Neural crest cell (in vitro differentiated cells): ENCODE measurements at places on chromosomes 11 and 22.

DNA sequence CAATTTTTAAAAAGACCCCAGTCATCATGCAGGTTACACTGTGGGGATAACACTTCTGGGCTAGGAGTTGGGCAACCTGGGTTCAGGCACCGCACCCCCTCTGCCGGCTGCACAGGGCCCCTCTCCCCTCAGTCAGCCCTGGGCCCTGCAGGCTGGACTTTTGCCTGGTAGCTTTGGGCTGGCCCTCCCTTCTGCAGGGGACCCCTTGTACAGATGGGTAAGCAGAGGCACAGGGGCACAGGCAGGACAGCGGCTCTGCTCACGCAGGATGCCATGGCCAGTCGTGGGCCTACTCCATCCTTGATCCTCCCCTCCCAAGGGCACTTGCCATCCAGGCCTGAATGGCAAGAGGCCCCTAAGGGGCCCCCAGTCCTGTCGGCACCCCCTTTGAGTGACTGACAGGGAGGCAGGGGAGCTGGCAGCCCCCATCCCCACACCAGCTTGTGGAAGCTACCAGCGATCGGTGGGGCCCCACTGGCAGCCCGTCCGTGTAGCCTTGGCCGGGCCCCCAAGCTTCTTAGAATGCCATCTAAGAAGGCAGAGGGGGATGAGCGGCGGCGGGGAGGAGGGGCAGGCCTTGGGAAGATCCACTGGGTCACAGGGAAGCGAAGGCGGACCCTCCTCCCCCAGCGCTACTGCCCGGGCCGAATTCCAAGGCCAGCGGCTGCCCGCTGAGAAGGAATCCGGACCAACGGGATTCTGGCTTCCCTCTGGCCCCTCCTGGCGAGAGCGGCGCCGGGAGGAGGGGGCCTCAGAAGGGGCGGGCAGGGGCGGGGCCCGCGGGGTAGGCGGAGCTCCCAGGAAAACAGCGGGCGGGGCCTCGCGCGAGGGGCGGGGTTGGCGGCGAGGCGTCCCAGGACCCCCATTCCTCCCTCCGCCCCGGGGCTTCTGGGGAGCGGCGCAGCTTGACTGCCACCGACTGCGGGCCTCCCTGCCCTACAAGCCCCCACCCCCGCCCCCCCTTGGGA, 6.8 kb upstream of the CHKA start:
- peak; percentile 66 for DNase-seq

DNA sequence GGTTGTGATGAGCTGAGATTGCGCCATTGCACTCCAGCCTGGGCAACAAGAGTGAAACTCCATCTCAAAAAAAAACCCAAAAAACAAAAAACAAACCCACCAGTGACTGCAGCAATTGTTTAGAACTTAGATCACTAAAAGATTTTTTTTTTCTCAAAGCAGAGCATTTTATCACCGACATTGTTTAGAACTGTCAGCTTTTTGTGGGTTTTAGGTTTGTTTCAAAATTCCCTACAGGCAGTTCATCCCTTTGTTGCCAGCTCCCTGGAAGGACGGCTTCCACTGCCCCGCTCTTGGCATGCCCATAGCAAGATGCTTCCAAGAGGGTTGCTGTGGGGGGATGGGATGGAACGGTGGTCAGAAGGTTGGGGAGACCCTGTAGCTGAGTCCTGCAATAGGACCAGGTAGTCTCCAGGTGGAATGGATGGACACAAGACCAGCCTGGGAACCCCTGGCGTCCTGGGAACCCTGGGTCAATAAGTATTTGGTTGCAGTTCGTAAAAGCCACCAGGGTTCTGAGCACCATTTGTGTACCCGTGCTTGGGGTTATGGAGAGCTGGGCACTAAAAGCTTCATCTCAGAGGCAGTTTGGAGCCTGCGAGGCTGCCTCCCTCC, 46.7 kb downstream of the TSPAN18 start:
- no peak for DNase-seq

DNA sequence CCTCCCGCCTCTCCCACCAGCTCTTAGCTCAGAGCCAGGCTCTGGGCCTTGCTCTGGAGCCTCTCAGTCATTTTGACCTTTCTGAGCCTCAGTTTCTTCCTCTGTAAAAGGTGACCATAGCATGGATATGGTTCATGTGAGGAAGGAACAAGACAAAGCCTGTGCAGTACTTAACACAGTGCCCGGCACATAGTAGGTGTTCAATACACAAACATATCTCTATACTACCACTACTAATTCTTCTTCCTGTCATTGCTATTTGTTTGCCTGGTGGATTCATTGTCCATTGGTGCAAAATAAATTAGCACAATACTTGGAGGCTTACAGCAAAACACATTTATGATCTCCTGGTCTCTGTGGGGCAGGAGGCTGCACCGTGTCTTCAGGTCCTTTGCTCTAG, 21.6 kb upstream of the MPPED1 start:
- DNase-seq = no peak

GRCh38 chr11:96126917-96127595, 203.1 kb upstream of the MTMR2 start:
- DNase-seq = no peak

GRCh38 chr11:56625946-56626345, 11.3 kb upstream of the OR5M1 start:
- no peak for DNase-seq

- no peak for DNase-seq
These were observed 327.6 kb upstream of the CCDC90B start for GRCh38 chr11:83613767-83614121.

- DNase-seq = no peak
These were observed 11.9 kb downstream of the HIRA start for GRCh38 chr22:19419464-19420178.

GRCh38 chr11:84552791-84553190, 1074.4 kb downstream of the DLG2 start:
- DNase-seq = no peak

DNA sequence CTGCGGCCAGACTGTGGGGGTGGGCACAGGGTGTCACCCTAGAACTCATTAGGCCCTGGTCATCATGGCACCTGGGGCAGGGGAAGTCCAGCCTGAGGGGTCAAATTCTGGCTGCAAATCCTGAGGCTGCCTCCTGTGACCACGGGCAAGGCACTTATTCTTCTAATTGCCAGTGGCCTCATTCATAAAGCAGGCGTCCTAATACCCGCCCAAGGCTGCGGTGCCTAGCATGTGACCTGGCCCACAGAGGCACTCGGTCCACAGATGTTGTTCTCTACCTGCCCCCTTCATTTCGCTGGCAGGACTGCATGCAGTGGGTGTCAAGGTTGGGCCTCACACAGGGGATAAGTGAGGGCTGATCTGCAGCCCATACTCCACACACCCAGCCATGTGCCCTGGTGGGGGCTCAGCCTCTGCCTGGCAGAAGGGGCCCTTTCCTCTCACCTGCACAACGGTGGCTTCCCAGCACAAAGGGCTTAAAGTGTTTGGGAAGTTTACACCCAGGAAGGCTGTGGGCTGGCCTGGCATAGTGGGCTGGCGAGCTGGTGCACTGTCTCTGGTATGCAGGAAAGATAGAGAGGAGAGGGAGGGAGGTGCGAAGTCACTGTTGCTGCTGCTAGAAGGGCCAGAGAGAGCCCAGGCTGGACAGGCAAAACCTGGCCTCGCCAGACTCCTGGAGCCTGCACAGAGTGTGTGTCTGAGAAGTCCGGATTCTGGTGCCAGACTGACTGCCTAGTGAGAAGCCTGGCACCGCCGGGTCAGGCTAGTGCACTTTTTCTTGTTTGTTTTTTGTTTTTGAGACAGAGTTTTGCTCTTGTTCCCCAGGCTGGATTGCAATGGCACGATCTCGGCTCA, 3.2 kb downstream of the MPST start:
- no peak for DNase-seq

GRCh38 chr11:492427-493226, 14.4 kb downstream of the RNH1 start:
- DNase-seq = no peak

DNA sequence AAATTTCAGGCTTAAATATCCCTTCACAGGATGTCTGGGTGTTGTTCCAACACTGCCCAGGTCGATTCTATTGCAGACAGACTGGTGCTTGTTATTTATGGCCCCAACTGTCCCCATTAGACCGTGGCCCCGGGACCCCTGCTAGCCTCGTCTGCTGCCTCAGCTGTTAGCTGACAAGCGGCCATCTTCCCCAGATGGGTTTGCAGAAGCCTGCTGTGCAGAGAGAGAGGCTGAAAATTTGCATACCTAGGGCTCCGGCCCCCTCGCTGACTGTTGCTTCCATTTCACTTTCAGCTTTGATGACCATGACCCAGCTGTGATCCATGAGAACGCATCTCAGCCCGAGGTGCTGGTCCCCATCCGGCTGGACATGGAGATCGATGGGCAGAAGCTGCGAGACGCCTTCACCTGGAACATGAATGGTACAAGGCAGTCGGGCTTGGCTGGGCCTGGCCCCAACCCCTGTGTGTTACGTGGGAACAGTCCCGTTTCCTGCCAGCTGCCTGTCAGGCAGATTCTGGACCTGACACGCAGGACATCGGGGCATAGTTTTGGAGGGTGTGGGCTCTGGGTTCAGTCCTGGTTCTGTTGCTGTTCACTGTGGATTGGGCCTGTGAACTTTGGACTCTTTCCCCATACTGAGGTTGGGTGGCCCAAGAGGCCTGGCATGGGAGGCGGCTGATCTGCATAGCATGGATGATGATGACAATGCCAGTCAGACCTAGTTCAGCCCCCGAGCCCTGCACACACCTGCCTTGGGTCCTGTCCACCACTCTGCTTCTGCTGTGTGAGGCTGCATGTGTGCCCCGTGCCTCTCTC, 16.4 kb downstream of the SMARCB1 start:
- no peak for DNase-seq

- no peak for DNase-seq
These were observed 7.4 kb upstream of the VWCE start for GRCh38 chr11:61302550-61302949.

GRCh38 chr11:3220521-3221407, 2.2 kb upstream of the MRGPRG start:
- DNase-seq = no peak

DNA sequence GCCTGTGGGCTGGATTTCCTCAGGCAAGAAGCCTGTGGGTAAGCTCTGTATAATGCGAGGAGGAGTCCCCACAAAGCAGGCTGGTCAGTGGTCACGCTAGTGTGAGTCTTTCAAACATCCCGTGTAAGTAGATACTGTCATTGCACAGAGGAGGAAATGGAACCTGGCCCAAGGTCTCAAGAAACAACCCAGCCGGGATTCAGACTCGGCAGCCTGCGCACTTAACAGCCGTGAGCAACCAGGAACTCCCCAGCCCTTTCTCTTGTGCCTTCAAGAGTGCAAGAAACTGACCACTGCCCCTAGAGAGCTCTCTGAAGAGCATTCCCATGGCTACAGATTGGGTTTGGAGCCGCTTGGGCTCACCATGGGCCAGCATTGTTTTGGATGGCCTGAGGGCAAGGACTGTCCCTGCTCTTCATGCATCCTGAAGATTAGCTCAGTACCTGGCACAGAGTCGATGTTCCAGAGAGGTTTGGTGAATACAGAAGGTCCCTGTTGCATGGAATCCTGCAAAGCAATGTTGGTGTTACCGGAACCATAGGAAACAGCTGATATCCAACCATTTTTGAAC, 6.0 kb downstream of the MPST start:
- DNase-seq = no peak

- DNase-seq = no peak
These were observed 13.8 kb downstream of the TOM1 start for GRCh38 chr22:35313311-35314121.
